ENCODE measurements at places on chromosomes 6 and 20. TPM values are rescaled to one million over a fixed set of nuclear protein-coding genes. Genes with fewer than 3 reads are reported as not detected.

- no peak for DNase-seq
Observed at GRCh38 chr6:135222623-135223022, 41.5 kb downstream of the MYB start.

IL17A gene
- not detected for total RNA-seq

C20orf204 gene
- total RNA-seq: 0.18 TPM

DNA sequence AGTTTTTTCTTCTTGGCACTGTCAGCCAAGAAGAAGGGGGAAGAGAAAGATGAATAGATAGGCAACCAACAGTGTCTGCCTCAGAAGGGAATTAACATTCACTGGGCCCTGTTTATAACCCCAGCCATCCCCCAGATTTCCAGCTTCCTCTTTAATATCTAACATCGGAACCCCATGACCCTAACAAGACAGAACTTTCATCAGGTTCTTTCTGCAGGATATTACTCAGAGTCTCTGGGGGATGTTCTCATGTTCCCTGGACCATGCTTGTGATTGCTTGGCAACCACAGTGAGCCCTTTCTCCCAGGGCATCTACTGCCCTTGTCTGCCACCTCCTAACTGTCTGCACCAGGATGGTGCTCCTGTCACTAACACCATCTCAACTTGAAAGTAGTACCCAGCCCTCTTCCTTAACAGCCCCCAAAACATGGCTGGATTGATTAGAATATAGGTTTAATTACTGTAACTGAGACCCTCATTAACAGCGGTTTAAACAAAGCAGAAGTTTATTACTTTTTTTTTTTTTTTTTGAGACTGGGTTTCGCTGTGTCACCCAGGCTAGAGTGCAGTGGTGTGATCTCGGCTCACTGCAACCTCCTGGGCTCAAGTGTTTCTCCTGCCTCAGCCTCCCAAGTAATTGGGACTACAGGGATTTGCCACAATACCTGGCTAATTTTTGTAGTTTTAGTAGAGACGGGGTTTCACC is 12.0 kb upstream of the PTPN1 start:
- DNase-seq: peak; percentile 68

IL17F gene
- not detected for total RNA-seq

- peak; percentile 28 for DNase-seq
Observed at GRCh38 chr6:3102875-3103274, 15.6 kb upstream of the BPHL start.

DNA sequence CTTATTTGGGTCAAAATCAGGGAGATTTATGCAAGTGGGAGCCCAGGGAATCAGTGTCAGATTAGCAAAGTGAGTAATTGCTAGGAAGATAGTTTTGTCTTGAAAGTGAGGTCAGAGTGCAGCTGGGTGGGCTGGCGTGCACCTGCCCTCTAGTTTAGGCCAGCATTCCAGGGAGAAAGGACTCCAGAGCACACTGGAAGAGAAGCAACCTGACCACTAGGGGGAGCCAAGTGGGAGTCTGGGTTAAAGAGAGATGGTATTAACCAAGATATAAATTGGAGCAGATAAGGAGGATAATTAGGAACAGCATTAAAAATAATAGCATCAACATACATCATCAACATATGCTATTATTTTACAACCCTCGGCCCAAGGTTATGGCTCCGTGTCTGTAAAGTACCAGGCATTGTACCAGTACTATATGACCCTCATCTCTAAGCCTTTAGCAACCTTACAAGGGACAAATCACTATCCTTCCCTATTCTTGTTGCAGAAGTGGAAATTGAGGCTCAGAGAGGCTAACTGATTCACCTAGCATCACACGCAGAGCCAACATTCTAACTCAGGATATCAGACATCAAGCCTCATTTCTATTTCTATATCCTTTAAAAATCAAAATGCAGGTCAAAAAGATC is 57.8 kb downstream of the SLC2A10 start:
- peak; percentile 36 for DNase-seq

- peak; percentile 8 for DNase-seq
Observed at GRCh38 chr20:23200914-23201313, 114.8 kb upstream of the CD93 start.

DNA sequence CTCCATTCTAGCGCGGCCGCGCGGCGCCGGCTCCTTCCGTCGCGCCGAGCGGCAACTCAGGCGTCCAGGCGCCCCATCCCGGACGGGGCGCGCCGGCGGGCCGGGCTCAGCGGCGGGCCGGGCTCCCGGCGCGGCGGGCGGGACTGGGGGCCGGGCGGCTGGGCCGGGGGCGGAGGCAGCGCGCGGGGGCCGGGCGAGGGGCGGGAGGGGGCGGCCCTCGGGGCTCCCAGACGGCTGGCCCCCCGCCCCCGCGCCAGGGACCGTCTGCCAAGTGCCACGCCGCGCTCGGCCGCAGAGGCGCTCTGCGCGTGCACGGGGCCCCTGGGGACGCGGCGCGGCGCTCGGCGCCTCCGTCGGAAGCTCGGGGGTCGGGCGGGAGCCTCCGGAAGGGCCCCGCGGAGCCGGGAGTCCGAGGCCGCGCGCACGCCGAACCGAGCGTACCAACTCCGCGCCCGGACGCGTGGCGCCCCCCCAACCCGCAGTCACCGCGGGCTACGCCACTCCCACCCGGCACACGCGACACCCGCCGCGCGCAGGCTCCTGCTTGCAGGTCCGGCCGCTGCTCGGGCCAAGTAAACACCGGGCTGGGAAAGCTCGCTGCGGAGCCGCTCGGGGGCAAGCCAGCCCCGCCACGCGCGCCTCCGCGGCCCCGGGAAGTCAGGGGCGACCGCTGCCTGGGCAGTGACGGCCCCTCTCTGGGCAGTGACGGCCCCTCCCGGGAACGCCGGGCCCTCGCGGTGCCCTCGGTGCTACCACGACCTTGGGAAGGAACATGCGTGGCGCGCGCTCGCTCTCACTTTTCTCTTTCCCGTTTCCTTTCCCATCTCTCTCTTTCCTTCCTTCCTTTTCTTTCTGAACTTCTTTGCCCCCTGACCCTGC is at the start of gene PREX1:
PREX1 (minus strand) TSS at position 145 of the 879 bp plus-strand sequence; CDS start at position 6, 139 bp downstream.
- DNase-seq: peak; percentile 61

DNA sequence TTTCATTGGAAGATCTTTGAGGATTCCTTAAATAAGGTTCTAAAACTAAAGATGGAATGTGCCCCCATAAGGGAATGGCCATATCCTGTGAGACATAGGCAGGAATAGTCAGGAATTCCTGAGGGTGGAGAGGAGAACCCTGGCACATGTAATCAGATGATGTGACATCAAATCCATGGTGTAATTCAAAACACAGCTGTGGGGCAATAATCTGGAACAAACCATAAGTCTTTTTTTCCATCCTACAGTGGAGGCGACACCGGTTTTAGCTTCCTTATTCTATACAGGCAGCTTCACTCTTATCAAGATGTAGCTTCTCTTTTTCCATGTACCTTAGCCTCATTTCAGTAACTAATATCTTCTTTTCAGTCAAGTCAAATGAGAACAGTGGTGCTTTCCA is 133.6 kb upstream of the CITED2 start:
- DNase-seq: peak; percentile 49

- no peak for DNase-seq
Observed at GRCh38 chr20:19793716-19794115, 35.7 kb downstream of the RIN2 start.

DNA sequence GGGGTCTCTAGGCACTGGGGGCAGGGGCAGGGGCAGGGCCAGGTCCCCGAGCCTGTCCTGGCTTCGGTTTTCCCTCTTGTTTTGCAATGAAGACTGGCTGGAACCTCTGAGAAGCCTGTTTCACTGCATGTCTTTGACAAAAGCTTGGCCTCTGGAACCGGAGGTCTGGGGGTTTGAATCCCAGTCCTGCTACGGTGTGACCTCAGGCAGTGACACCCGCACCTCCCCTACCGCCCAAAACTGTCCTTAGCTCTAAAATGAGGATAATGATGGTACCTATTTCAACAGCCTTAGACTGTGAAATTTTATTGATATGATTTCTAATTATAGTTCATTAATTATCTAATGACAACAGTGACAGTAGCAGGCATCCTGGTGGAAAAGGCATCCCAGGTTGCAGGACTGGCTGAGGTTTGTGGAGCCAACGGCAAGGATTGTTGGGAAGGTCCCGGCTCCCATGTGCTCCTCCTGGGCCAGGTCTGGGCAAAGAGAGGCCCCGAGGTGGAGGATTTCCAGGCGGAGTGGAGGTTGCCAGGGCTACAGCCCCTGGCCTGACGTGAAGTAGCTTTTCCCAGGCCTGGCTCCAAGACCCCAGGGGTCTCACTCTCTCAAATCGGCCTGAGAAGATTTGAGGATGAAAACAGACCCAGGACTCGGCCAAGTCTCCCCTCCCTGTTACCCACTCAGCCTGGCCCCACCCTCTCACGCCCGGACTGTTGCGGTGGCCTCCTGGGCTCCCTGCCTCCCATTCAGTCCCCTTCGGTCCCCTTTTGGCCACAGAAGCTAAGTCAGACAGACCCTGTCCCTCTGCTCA is 57.9 kb downstream of the SNAI1 start:
- DNase-seq: no peak

SAMD3 gene
- 3.1 TPM for total RNA-seq

TPX2 gene
- total RNA-seq: 72.2 TPM

LKAAEAR1 gene
- not detected for total RNA-seq
